NCI-H187 (cell line): ENCODE measurements at places on chromosomes 13 and 19.

DNA sequence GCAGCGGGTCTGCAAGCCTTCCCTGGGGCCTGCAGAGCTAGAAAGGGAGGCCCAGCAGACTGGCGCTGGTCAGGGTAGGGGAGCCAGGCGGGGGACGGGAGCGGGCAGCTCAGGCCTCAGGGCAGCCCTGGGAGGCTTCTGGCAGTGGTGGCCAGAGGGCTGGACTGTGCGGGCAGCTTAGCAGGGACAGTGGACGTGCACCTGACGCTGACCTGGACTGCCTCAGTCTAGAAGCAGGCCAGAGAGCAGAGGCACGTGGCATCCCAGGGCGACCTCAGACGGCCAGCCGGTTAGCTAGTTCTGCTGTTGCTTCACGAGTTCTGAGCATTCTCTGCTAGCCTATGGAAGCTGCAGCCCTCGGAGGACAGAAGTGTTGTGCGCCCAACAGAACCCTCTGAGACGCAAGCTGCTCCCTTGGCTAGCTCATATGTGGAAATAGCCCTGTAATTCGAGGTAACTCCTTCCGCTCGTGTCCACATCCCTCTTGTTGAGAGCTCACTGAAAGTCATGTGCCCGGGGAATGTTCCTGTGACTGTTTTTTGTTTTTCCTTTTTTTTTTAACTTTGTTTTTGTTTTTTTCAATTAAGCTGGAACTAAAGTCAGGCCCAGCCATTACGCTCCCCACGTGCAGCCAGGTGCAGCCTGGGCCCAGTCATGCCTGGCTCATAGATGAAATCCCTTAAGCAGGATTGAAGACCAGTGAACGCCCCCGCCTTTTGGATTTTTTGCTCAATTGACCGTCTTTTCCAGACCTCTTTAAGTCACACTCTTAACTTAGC, 1.9 kb upstream of the FAM174C start:
- DNase-seq = no peak

- DNase-seq = no peak
Observed at GRCh38 chr13:41541142-41541938, 84.0 kb downstream of the RGCC start.

- no peak for DNase-seq
Observed at GRCh38 chr13:49146950-49147355, 73.2 kb upstream of the MLNR start.

DNA sequence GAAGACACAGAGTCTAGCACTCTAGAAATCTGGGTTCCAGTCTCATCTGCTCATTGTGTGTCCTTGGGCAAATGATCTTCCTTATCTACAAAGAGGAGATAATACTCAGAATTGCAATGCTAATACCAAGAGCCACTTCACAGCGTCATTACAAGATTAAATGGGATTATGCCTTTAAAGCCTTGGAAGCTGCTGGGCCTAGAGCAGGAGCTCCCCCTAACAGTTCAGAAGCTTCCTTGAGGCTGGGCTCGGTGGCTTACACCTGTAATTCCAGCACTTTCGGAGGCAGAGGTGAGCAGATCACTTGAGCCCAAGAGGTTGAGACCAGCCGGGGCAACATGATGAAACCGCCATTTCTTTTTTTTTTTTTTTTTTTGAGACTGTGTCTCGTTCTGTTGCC, 27.6 kb downstream of the AP2S1 start:
- DNase-seq = no peak

DNA sequence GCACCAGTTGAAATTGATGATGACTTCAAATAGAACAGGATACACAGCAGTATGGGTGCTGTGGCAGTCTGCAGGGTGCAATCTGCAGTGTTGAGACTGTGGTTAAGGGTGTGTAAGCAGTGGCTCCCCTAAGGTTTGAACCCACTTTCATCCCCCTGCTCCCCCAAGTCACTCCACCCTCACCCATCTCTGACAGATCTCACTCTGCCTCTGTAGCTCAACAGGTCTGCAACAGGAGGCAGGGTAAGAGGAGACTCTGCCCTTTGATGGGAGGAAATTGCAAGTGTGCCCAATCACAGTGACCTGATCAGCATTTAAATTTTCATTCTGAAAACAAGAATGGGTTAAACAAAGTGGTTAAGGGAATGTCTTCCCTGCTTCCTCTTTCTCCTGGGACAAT, 92.4 kb downstream of the DCT start:
- DNase-seq = no peak

- DNase-seq = no peak
Observed at GRCh38 chr19:40162104-40162503, 29.1 kb upstream of the MAP3K10 start.

DNA sequence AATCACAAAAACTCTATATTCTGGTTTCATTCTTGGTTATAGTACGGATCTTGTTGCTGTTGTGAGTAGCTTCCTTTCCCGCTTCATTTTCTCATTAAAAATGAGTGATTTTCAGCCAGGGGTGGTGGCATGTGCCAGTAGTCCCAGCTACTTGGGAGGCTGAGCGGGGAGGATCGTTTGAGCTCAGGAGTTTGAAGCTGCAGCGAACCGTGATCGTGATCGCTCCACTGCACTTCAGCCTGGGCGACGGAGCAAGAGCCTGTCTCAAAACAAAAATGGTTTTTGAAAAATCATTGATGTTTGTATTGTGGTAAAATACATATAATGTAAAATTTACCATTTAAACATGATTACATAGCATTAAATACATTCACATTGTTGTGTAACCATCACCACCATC, 71.6 kb upstream of the TM9SF2 start:
- no peak for DNase-seq

GRCh38 chr13:27034678-27035111, 136.9 kb downstream of the USP12 start:
- DNase-seq = no peak

DNA sequence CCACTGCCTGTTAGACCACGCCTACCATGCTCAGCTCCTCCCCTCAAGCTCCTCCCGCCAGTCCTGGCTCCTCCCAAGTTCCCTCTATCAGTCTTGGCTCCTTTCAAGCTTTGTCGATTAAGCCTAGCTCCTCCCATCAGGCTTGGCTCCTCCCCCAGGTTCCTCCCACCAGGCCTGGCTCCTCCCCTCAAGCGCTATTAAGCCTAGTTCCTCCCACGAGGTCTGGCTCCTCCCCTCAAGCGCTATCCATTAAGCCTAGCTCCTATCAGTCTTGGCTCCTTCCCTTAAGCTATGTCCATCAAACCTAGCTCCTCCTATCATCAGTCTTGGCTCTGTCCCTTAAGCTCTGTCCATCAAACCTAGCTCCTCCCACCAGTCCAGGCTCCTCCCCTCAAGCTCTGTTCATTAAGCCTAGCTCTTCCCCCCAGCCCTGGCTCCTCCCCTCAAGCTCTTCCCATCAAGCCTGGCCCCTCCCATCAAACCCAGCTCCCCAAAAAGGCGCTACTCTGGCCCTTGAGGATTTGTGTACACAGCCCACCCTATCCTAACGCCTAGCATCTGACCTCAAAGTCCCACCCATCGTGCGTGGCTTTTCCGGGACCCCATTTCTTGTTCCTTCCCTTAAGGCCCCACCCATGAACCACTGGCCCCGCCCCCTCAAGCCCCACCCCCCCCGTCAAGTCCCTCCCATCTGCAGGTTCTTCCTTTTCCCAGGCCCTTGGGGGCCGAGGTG, 10.0 kb downstream of the CAMSAP3 start:
- no peak for DNase-seq
